ENCODE measurements at places on chromosomes 12 and 14. TPM values are rescaled to one million over a fixed set of nuclear protein-coding genes. Genes with fewer than 3 reads are reported as not detected.

DNA sequence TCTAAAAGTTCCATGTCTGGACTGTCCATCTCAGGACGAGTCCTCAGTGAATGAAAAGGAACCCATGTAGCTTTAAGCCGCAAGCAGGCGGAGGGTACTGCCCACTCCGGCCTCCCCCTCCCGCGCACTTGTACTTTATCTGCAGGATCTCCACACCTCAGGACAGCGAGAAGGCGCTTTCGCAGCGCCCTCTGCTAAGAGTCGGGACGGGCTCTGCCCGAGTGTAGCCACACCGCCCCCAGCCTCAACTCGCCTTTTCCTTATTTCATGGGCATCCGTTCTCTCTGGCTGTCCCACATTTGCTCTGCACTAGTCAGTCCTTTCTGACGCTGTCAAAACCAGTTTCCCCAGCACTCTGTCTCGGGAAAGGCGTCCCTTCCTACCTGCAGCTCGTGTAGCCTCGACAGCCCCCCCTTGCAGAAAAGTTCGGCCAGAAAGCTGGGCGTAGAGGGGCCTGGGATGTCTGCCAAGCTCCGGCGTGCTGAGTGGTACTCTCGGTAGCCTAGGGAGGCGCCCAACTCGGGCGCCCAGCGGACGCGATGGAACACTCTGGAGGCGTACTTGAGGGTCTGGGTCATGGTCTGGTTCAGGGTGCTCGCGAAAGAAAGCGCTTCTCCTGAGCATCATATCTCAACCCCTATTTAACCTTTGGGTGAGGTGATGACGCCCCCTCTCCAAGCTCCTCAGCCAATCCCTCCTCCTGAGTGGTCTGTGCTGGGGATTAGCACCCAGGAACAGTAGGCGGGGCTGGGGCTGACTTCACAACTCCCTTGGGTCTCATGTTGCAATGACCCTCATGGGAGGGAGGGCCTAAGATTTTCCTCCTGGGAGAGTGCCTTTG lies at the start of gene CYP27B1:
Gene CYP27B1, minus strand, starts transcription at position 615 of the 841 bp plus-strand sequence. Its CDS starts 37 bp downstream, at position 578.
- DNase-seq = no peak

- DNase-seq = no peak
Observed at GRCh38 chr12:74775276-74775675, 237.6 kb downstream of the ATXN7L3B start.

DNA sequence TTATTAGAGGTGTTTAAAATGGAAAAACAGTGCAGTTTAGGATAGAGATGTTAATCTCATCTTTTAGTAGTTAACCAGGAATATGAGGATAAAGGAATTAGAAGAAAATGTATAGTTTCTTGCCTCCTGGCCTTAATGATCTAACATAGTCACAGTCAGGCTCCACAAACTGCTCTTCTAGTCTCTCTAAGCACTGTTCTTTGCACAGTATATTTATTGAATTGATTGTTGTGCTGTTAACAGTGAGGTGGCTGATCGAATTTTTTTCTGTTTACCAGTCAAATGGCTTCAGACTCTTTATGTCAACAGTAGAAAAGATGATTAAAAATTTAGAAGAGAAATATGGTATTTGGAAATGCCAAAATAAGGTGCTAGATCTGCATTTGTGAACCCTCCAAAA lies 37.8 kb downstream of the ATF7IP start:
- DNase-seq = no peak

DNA sequence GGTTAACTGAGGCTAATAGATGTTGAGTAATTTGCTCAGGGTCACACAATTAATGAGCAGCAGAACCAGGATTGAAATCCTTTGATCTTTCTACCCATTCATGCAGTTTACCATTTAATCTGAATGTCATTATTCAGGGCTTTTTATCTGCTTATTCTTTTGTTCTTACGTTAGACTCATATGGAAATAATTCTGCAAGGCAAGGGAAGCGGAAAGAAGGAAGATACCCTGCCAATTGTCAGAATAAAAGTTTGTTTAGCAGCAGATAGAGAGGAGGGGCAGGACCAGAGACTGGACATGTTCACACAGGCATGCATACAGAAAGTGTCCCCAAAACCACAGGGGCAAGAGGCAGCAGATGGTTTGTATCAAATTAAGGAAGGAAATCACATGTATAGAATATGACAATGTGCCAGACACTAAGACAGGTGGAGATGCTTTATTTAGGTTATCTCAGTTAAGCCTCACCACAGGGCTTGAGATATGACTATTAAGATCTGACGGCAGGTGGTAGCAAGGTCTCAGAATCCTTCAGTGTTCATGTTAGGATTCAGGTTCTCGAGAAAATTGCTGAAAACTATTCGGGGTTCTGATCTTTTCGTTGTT lies 29.8 kb downstream of the BRMS1L start:
- DNase-seq = no peak

DNA sequence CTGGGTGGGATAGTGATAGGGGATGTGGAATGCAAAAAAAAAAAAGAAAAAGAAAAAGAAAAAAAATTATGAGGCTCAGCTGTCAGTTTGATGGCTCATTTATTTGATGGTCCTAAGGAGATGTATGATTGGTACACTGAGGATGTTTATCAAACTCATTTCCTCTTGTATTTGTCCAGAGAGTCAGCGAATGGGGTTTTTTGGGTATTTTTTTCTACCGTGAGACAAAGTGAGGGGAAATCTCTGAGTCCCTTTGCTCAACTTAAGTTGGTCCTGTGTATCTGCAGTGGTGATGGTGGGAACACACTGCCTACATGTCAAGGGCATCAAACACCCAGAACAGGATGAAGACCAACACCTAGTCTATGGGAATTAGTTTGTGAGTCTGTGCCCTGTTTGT lies 176.9 kb upstream of the HIF1A start:
- DNase-seq = no peak

- no peak for DNase-seq
Observed at GRCh38 chr12:124131659-124132058, 158.6 kb downstream of the ZNF664 start.

- DNase-seq = no peak
Observed at GRCh38 chr12:62748941-62749468, 185.9 kb downstream of the PPM1H start.

GRCh38 chr14:89214221-89214965 lies 202.6 kb downstream of the FOXN3 start:
- no peak for DNase-seq

DNA sequence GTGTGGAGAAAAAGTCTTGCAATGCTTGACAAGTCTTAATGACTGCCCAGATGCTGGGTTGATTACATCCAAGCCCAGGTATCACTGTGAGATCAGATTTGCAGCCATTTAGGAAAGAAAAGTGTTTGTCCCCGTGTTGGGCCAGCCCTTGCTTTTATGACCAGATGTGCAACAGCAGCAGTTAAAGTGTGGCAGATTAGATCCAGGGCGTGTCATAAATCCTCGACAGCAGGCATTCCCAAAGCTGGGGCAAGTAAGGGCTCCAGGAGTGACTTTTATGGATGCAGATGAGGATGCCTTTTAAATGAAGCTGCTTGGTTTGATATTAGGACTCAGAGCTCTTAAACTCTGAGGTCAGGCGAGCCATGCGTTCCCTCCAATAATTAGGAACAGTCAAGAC lies 1.7 kb downstream of the SMOC1 start:
- no peak for DNase-seq

DNA sequence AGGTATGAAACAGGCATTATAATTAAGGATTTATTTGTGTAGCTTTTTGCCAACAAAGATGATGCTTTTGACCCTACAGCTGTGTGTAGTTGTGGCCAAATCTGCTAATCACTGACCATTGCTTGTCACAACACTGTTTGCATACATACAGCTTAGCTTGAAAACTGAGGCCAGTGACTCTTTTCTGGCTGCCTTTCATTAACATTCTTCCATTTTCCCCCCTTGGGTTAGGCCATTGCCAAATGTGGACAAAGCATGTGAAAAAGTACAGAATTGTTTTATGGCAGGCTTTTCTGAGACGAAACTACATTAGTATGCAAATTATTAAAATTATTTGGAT lies 263.3 kb downstream of the SLC16A7 start:
- DNase-seq = no peak

- DNase-seq = no peak
Observed at GRCh38 chr14:83912032-83912642, 1617.8 kb upstream of the FLRT2 start.

DNA sequence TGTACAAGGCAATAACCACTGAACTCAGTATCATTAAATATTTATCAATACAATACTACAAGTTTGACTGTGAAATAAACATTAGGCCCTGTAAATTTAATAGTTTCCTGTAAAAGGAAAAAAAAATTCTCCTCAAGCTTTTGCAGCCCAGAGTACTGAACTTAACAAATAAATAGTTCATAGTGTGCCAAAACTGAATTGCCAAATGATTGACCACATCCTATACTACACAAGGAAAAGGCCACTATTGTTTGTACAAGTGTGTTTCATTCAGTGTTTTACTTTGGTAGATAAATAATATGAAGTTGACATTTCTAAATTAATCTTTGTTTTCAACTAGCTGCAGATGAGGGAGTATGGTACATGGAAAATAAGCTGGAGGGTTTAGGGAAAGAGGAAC lies 379.6 kb downstream of the FLRT2 start:
- no peak for DNase-seq

GRCh38 chr12:116455540-116456329 lies 103.4 kb upstream of the MAP1LC3B2 start:
- no peak for DNase-seq

GRCh38 chr12:45893240-45893639 lies 97.1 kb downstream of the SCAF11 start:
- no peak for DNase-seq

FOXA1 gene
- total RNA-seq = 8.0 TPM

CDH24 gene
- total RNA-seq = 0.50 TPM

MAP3K12 gene
- 2.4 TPM for total RNA-seq

ATL1 gene
- total RNA-seq = 0.33 TPM
